ENCODE measurements at places on chromosomes 5 and 9.
A peak's percentile ranks its signal among the peaks of the same experiment; 100 is the strongest.

GRCh38 chr5:9189681-9190080 lies 356.2 kb downstream of the SEMA5A start:
- DNase-seq: no peak

DNA sequence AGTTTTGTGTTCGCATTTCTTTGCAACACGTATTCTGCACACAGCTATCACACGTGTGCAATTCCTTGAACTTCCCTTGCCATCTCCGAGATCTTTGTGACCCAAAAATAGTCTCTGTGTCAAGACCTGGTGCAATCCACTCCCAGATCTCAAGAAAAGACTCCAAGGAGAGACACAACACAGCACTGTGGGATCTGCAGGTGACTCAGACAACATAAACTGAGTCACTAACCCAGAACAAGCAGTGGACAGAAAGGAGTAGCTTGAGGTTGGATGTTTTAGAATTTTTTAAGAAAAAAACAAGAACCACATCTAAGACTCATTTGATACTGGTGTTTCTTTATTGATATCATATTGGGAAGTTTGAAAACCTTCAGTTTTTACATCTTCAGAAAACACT lies 396.9 kb downstream of the AGTPBP1 start:
- DNase-seq: no peak

- no peak for DNase-seq
These were observed 46.6 kb downstream of the ANGPTL2 start for GRCh38 chr9:127075624-127076372.

GRCh38 chr5:122547219-122547618 lies 227.7 kb upstream of the SNX2 start:
- DNase-seq: no peak

GRCh38 chr5:93677359-93677891 lies 64.0 kb downstream of the POU5F2 start:
- peak; percentile 74 for DNase-seq

DNA sequence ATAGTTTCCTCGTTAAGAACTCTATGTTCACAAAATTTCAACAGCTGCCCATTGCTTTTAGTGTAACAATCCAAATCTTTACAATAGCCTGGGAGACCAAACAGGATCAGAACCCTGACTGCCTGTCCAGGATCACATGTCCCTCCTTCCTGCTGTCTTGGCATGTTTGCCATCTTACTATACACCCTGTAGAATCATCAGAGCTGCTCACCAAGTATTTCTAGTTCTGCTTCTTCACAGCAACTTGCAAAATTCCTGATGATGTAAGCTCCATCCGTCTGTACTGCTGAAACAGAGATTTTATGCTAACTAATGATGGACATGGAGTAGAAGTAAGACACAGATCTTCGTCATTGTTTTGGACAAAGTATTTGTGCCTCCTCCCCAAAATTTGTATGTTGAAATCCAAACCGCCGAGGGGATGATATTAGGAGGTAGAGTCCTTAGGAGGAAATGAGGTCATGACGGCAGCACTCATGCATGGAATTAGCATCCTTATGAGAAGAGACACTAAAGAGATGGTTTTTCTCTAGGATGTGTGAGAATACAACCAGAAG lies 464.9 kb upstream of the BRINP1 start:
- no peak for DNase-seq

- DNase-seq: no peak
These were observed 103.1 kb upstream of the CLINT1 start for GRCh38 chr5:157961896-157962590.

DNA sequence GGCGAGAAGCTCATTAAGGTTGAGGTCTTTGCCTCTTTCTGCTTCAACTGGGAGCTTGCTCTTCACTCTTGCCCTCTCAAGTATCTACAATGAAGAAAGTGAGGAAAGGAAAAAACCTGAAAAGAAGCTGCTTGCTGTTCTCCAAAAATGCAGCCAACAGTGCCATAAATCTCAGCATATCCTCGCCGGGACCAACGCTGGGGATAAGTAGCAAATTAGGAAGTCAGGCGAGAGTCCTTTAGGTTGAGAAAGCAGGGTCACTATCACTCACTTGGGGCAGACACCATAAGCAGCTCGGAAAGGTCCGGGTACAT lies 399 bp downstream of the NUP155 start:
- no peak for DNase-seq

DNA sequence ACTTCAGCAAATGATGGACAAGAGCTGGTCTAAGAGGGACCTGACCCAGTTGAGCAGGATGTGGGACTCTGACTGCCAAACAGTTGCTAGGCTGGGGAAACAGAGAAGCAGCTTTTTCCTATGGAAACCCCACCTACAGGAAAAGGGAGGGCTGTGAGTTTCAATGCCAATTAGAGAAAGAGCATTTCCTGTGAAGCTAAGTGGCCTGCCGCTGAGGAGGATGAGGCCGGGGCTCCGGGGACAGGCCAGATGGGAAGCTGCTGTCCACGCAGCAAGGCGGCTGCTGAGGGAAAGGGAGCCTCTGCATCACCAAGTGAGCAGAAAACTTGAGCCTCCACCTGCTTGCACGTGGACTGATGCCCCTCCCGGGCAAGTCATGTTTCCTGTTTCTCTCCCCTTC lies at the start of gene PCDH12:
PCDH12 (minus strand) TSS at position 90 of the 400 bp plus-strand sequence. CDS start 351 bp downstream, outside the sequence.
- no peak for DNase-seq

DNA sequence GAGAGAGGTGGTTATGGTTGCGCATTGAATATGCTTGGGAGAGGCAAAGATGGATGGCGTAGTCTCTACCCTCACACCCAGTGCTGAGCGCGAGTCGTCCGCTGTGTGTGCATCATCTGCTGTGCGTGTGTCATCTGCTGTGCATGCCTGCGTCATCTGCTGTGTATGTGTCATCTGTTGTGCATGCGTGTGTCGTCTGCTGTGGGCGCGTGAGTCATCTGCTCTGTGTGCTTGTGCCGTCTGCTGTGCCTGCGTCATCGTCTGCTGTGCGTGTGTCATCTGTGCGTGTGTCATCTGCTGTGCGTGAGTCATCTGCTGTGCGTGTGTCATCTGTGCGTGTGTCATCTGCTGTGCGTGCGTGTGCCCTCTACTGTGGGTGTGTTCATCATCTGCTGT lies 68.0 kb upstream of the IRX4 start:
- DNase-seq: no peak

DNA sequence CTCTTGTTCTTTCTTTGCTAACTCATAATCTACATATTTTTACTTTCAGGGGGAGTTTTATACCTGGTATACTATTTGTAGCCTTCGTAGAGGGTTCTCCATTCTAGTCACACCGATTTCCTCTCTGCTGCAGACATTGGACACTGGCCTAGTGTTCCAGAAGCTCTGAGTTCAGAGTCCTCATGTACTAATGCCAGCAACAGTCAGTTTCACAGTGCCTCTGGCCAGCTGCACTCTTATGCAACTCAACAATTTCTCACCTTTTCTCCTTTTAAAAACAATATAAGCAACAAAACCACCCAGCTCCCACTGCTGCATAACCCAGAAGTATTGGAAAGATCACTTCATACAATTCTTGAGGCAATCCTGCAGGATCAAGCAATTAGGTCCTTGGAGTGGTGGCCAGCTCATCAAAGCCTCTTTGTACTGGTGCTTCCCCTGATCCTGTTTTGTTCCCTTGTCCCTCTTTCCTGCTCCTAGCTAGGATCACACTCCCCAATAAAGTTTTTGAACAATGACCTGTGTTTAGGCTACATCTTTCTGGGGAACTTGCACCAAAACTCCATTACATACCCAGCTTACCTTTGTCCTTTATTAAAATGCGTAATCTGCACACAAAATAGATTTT lies 98.1 kb upstream of the TUT7 start:
- DNase-seq: no peak

DNA sequence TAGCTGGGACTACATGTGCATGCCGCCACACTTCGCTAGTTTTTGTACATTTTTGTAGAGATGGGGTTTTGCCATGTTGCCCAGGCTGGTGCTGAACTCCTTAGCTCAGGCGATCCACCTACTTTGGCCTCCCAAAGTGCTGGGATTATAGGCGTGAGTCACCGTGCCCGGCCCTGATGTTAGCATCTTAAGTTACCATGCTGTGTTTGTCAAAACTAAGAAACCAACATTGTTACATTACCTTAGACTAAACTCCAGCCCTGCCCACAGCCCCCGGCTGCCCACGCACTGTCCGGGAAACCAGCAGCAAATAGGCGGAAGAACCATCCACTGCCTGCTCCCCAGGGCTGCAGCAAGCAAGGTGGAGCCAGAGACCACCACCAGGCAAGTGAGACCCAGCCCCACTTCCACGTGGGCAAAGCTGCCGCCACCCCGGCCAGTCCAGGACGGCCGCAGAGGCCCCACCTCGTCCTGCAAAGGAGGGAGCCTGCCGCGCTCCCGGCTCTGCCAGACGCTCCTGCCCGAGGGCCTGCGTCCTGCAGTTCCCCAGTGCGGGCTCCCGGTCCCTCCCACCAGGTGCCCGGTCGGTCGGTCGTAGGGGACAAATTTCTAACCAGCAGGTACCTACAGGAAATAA lies 35.7 kb upstream of the TXN start:
- no peak for DNase-seq

DNA sequence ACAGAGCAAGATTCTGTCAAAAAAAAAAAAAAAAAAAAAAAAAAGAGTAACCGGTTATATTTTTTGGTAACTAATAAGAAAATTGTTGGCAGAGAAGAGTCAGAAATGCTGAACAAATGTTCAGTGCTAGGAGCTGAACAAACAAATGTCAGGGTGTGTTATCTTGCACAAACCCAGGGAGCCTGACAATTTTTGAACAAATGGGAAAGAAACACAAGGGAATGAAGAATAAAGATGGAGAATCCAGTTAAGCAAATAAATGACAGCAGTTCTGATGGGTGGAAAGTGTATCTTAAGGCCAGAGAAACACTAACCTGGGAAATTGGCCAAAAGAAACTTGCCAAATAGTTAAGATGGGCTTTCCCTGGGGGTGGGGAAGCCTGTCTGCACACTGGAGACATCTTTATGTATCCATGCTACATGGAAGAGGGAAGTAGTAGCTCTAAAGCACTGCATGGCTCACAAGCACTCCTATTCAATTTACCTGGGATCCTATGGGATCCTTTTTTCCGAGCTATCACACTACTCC lies 23.7 kb downstream of the KLHL3 start:
- DNase-seq: no peak

DNA sequence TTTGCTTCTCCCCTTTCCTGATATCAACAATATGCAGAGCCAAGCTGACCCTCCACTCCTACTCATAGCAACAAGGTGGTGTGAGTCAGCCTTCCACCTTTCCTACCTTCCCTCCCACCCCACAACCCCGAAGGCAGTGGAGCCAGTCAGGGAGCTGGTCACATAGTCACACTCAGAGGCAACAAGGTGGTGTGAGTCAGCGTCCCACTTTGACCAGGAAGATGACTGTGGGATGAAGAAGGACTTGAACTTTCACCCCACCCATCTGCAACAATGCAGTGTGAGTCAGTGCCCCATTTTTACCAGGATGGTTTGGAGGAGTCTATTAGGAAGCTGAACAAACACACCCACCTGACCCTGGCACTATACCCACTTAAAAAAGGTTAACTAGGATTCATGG lies 30.1 kb upstream of the ZNF782 start:
- DNase-seq: no peak

DNA sequence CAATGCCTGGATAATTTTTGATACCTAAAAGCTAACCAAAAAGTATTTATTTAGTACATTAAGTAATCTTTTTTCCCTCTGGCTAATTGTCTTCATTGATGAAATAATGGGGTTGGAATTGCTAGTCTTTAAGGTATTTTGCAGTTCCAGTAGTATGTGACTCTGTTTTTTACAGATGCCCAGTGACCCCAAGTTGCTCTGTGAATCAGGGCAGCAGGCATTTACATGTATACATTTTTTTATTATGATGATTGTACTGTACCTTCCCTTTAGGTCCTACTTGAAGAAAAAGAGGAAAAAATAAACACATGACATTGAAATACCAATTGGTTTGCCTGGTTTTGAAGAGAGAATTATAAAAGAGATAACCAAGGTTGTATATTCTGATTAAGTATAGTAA lies 385.5 kb downstream of the ADGRV1 start:
- no peak for DNase-seq

- DNase-seq: no peak
These were observed 129.4 kb downstream of the EDIL3 start for GRCh38 chr5:84255315-84255714.

DNA sequence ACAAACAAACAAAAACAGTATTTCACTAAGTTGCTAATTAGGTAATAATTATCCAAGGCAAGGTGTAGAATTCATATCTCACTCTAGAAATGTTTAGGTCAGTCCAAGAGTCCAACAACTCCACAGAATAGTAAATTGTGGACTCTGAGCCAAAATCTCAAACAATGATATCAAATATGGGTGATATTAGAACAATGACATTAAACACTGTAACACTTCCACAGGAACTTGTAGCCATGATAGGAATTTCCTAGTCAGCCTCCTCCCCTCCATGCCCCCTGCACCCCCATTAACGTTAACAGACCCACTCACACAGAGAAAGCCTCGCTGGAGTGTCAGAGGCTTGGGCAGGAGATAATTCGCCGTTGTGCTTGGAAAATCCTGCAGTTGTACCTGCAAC lies 305.0 kb upstream of the PIK3R1 start:
- no peak for DNase-seq

DNA sequence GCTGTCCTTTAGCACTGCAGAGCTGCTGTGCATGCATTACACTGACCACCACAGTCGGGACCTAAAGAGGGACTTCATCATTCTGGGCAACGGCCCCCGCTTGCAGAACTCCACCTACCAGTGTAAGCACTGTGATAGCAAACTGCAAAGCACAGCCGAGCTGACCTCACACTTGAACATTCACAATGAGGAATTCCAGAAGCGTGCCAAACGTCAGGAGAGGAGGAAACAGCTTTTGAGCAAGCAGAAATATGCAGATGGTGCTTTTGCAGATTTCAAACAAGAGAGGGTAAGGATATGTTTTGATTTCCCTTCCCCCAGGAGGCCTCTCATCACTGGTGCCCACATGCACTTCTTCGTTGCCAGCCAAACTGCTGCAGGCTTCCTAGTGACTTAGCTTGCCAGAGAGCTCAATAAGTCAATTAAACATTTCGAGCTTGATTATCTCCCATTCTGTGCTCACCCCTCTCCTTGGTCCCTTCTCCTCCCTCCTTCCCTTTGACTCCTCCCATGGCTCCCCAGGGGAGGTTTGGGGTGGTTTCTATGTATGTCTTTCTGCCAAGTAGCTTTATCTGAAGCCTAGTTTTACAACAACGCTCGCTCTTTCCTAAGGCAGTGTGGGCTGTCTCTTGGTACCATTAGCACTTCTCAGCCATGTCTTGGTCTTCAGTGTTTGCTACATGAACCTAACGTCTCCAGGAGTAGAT lies 66.7 kb downstream of the ZNF462 start:
- DNase-seq: no peak

DNA sequence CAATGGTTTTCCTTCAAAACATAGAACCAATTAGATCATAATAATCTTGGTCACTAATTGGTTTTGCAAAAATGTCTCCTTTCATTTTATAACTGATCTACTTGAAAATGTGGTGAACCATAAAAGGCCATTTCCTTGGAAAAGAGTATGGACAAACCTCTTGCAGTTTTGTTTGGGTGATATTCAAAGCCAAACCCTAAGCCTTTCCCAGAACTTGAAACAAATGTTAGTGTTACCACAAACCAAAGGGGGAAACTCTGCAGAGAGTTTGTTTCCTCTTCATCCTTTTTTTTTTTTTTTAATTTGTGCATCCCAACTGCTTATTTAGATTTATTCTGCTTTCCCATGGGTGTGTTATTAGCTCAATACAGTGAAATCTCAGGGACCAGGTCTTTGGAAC lies 204.4 kb upstream of the ADAMTSL1 start:
- DNase-seq: no peak

Data from spinal cord (tissue), 10 donors.